ENCODE measurements at places on chromosomes 6 and 20. TPM values are rescaled to one million over a fixed set of nuclear protein-coding genes. Genes with fewer than 3 reads are reported as not detected.

PRSS16 gene
- not detected for total RNA-seq

DNA sequence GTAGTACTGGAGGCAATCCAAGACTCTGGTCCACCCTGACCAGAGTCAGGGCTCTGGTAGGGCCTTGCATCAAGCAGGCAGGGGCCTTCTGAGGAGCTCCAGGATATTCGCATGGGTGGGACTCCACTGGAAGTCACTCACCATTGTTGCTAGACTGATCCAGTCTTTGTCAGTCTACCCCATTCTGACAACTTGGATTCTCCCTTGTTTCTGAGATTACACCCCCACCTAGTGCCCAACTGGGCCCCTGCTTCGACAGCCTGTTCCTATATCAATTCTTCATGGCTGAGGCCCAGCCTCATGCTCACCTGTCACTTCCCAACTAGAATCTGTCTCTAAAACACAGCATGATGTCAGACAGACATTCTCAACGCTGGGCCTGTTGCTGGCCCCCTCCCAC, 5.2 kb downstream of the SLC35D3 start:
- DNase-seq: peak; percentile 13

- DNase-seq: no peak
Observed at GRCh38 chr20:53555081-53555480, 38.6 kb downstream of the ZNF217 start.

ZKSCAN4 gene
- 3.7 TPM for total RNA-seq

GLP1R gene
- total RNA-seq: not detected

- DNase-seq: peak; percentile 18
Observed at GRCh38 chr20:7375905-7376304, 564.4 kb downstream of the HAO1 start.

C20orf144 gene
- total RNA-seq: 0.24 TPM

GRCh38 chr6:163335671-163336545, 78.6 kb upstream of the QKI start:
- peak; percentile 54 for DNase-seq

LY6G6F gene
- total RNA-seq: not detected

- no peak for DNase-seq
Observed at GRCh38 chr6:109920911-109921310, 57.2 kb upstream of the GPR6 start.

- DNase-seq: no peak
Observed at GRCh38 chr20:44017905-44018258, 103.2 kb downstream of the TOX2 start.

DNA sequence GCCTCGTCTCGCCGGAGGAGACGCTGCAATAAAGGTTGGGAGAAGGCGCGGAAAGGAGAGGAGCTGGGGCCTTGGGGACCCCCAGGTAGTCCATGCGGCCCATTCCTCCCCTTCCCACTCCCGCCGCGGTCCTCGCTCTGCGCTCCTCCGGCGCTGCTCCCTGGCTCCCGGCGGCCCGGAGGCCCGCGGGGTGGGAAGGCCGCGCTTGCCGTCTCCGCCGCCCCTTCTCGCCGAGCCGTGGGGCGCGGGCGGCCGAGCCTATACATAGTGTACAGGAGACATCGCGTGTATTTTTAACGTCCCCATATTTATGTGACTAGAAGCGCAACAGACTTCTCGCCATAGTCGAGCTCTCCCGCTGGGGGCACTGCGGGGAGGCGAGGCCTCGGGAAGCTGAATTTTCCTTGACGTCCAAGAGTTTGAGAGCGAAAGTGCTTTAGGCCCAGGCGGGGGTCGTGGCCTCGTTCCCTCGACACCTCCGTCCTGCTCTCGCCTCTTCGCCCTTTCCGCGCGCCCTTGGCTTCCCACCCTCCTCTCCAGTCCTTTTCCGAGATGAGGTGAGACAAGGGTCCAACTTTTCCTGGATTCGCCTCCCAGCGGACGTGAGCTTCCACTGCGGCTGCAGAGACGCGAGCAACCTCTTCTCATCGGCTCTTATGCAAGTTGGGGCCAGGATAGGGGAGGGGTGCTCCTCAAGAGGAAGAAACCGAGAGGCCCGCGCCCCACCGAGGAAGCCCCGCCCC, 29.0 kb downstream of the SLC12A5 start:
- no peak for DNase-seq

GRCh38 chr6:142728364-142728763, 216.6 kb downstream of the HIVEP2 start:
- DNase-seq: no peak
